Activated naive CD8-positive, alpha-beta T cell treated with anti-CD3 and anti-CD28 coated beads for 36 hours (primary cell): ENCODE measurements at places on chromosomes 12 and 14.

- peak overlapping the region; percentile 98 for H3K27ac ChIP-seq
- H3K4me3 ChIP-seq: peak overlapping the region; percentile 89
- DNase-seq: peak; percentile 11
- H3K4me1 ChIP-seq: peaks cover 89% of the 10 kb centered on the region
Observed at GRCh38 chr14:99257122-99257672, 14.8 kb downstream of the BCL11B start.

DNA sequence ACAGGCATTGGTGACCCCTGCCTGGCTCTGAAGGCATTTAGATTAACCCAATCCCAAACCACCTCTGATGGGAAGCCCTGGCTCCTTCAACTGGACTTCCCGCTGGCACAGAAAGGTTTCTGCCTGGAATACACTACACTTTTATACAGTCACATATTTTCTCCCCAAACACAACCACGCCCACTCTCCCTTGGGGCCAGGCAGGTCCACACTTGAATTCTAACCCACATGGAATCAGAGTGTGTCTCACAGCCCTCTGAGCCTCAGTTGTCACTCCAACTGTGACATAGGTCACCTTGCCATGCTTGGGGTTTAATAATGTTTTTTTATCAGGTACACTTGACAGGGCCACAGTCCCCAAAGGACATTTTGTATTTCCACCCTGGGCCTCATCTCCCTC is 368.6 kb downstream of the BCL11B start:
- H3K27me3 ChIP-seq: no peaks in the 10 kb centered on the region
- H3K27ac ChIP-seq: no peak overlapping the region
- no peak for DNase-seq
- peaks cover 3% of the 10 kb centered on the region for H3K4me1 ChIP-seq
- no peak overlapping the region for H3K4me3 ChIP-seq

DNA sequence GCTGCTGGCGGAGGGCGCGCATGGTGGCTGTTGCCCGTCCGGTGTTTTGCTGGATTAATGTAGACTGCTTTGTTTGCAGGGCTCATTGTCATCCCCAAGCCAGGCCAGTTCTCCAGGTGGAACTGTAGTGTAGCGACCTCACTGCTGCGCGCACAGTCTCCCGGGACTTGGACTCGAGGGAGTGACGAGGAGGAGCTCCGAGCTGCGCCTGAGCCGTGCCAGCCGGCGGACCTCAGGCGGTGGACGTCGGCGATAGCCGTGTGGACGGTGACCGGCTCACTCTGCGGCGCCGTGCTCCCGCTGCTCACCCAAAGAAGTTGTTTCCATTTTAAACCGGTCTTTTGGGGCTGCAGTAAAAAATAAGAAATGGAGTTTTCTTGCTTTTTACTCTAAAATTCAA is 82.2 kb downstream of the MOK start:
- H3K4me3 ChIP-seq: no peak overlapping the region
- H3K27ac ChIP-seq: no peak overlapping the region
- H3K36me3 ChIP-seq: peaks cover 3% of the 10 kb centered on the region
- no peaks in the 10 kb centered on the region for H3K27me3 ChIP-seq
- H3K4me1 ChIP-seq: peaks cover 11% of the 10 kb centered on the region

DNA sequence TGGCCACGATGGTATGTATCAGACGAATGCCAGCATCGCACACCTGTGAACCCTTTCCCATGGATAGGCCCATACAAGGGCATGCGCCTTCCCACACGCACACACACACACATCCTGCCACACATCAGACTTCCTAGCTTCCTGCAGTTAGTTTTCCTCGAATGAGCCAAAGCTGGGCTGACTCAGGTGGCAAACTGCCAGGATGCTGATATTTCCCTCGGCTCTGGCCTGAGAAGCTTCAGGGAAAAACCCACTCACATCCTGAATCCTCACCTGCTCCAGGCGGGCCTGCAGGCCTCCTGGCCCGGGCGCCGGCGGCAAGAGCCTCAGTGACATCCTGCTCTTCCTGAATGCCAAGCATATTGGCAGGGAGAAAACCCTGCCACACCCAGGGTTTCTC is 22.4 kb downstream of the CALM1 start:
- H3K4me1 ChIP-seq: peaks cover 2% of the 10 kb centered on the region
- H3K4me3 ChIP-seq: no peak overlapping the region
- no peaks in the 10 kb centered on the region for H3K27me3 ChIP-seq
- no peak for DNase-seq
- no peaks in the 10 kb centered on the region for H3K36me3 ChIP-seq

DNA sequence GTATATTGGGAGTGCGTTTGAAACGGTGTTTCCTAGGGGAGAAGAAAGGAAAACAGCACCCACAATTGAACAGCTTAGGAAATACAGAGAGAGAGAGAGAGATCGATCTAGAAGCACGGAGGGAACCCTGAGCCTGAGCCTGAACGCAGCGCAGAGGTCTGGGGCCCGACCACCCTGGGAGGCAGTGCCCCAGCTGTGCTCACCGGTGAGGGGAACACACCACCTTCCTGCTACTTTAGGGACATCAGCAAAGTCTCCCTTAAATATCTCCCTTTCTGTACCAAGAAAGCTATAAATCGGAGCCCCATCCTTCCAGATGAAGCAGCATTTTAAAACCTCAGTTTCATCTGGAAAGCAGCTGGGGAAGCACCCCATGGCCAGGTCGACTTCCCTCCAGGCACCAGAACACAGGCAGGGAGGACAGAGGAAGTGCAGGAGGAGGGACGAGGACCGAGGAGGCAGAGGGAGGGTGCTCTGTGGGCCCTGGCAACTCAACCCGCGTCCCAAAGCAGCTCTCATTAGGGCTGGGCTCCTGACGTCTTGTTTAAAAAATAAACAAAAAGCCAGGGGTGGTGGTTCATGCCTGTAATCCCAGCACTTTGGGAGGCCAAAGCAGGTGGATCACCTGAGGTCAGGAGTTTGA is 12.2 kb downstream of the RIMBP2 start:
- H3K27me3 ChIP-seq: peaks cover under 1% of the 10 kb centered on the region
- no peaks in the 10 kb centered on the region for H3K4me1 ChIP-seq
- H3K4me3 ChIP-seq: no peak overlapping the region
- H3K27ac ChIP-seq: no peak overlapping the region
- no peak for DNase-seq
- no peaks in the 10 kb centered on the region for H3K36me3 ChIP-seq

DNA sequence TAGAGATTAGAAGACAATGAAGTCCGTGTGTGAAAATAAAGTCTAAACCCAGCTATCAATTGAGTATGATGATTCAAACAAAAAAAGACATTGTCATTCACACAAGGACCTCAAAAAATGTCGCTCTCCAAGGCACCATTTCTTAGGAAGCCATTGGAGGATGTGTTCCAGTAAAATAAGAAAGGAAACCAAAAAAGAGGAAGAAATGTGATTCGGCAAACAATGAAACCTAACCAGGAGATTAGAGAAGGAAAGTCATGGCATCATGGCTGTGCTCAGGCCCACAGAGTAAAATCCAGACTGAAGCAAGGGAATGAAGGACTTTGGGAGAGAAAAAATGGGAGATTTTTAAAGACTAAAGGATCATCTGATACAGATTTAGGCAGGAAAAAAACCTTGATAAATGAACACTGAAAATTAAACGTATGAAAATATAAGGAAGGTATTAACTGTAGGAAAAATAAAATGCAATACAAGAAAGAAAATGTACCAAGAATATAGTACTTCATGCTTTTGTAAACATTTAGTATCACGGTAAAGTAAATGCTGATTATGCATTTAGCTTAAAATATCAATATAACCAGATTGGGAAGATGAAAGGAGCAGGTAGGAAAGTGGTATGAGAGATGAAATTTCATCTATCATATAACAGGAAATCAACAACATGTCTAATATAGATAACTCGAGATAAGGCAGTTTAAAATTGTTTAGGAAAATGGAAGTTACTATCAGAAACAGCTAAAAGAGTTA is 38.2 kb upstream of the MTHFD1 start:
- no peak overlapping the region for H3K4me3 ChIP-seq
- no peak overlapping the region for H3K27ac ChIP-seq
- H3K4me1 ChIP-seq: no peaks in the 10 kb centered on the region
- H3K27me3 ChIP-seq: no peaks in the 10 kb centered on the region
- DNase-seq: no peak

DNA sequence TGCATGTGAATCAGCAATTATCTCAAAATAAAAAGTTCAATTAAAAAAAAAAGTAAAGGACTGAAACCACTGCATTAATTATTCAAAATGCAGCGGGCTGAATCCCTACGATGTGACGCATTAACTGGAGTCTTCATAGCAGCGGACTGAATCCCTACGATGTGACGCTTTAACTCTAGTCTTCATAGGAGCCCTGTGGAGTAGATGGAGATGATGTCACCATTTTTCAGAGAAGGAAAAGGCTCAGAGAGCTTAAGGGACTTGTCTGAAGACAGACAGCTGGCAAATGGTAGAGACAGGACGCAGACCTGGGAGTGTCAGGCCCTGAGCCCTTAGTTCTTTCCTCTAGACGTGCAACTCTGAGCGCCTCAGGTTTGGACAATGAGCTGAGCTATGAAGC is 168.0 kb upstream of the MYL2 start:
- H3K36me3 ChIP-seq: no peaks in the 10 kb centered on the region
- peaks cover 12% of the 10 kb centered on the region for H3K4me1 ChIP-seq
- no peak overlapping the region for H3K4me3 ChIP-seq
- no peak overlapping the region for H3K27ac ChIP-seq
- no peaks in the 10 kb centered on the region for H3K27me3 ChIP-seq
- DNase-seq: no peak

- peaks cover 9% of the 10 kb centered on the region for H3K4me1 ChIP-seq
- peaks cover 10% of the 10 kb centered on the region for H3K27me3 ChIP-seq
- no peak for DNase-seq
- H3K27ac ChIP-seq: no peak overlapping the region
- H3K4me3 ChIP-seq: no peak overlapping the region
Observed at GRCh38 chr14:34223373-34224148, 238.5 kb downstream of the SPTSSA start.

GRCh38 chr12:131087302-131087818 is 133.7 kb downstream of the ADGRD1 start:
- no peak for DNase-seq
- no peak overlapping the region for H3K4me3 ChIP-seq
- no peak overlapping the region for H3K27ac ChIP-seq
- H3K36me3 ChIP-seq: no peaks in the 10 kb centered on the region

DNA sequence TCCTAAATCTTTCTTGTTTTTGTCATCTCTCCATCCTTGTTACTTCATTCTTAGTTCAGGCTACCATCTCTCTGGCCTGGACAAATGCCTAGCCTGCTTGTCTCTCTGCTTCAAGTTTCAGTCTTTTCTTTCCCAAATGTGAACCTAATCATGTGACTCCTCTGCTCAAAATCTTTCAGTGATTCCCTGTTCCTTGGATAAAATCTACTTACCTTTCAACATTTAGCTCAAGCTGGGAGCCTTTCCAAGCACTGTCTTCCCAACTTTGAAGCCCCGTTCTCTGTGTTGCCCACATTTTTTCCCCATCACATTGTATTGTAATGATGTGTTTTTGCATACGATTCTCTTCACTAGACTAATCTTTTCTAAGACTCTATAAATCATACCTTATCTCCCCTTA is 24.7 kb downstream of the SLC7A8 start:
- no peak overlapping the region for H3K27ac ChIP-seq
- H3K27me3 ChIP-seq: no peaks in the 10 kb centered on the region
- H3K36me3 ChIP-seq: no peaks in the 10 kb centered on the region
- peaks cover 15% of the 10 kb centered on the region for H3K4me1 ChIP-seq
- H3K4me3 ChIP-seq: no peak overlapping the region

- H3K4me3 ChIP-seq: peak overlapping the region; percentile 5
- DNase-seq: no peak
- H3K27me3 ChIP-seq: peaks cover 5% of the 10 kb centered on the region
- peaks cover 46% of the 10 kb centered on the region for H3K36me3 ChIP-seq
- no peak overlapping the region for H3K27ac ChIP-seq
Observed at GRCh38 chr14:22915886-22916521, 2.9 kb downstream of the RBM23 start.

- no peaks in the 10 kb centered on the region for H3K27me3 ChIP-seq
- no peak overlapping the region for H3K27ac ChIP-seq
- no peak overlapping the region for H3K4me3 ChIP-seq
- H3K36me3 ChIP-seq: peaks cover 8% of the 10 kb centered on the region
- H3K4me1 ChIP-seq: peaks cover 31% of the 10 kb centered on the region
- no peak for DNase-seq
Observed at GRCh38 chr14:64997108-64997794, 10.6 kb downstream of the FNTB start.

GRCh38 chr14:103805708-103806107 is 41.7 kb downstream of the PPP1R13B start:
- no peak for DNase-seq
- H3K36me3 ChIP-seq: no peaks in the 10 kb centered on the region
- H3K4me3 ChIP-seq: no peak overlapping the region
- H3K27me3 ChIP-seq: no peaks in the 10 kb centered on the region

DNA sequence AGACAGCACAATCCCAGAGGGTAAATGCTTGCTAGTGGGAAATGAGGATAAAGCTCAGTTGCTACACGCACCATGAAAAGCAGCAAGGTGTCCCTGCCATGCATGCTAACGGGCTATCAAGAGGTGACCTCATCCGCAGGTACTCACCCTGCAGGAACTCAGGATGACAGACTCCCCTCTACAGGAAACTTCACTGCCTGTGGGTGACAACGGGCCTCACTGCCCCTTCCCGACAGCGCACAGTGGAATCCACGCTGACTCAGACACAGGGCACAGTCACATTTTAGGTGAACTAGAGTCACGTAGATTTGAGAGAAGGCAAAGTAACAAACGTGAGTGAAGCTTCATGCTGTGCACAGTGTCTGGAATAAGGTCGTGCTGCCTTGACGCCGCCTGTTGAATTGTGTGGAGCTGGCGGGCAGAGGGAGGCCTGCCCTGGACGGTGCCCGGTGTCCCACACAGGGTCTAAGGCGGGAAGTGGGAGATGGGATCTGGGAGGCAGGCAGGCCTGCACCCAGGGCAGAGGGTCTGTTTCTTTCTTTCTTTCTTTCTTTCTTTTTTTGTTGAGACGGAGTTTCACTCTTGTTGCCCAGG is 331.8 kb downstream of the TMEM132D start:
- no peak overlapping the region for H3K27ac ChIP-seq
- no peaks in the 10 kb centered on the region for H3K4me1 ChIP-seq
- peaks cover 3% of the 10 kb centered on the region for H3K27me3 ChIP-seq
- no peak overlapping the region for H3K4me3 ChIP-seq

DNA sequence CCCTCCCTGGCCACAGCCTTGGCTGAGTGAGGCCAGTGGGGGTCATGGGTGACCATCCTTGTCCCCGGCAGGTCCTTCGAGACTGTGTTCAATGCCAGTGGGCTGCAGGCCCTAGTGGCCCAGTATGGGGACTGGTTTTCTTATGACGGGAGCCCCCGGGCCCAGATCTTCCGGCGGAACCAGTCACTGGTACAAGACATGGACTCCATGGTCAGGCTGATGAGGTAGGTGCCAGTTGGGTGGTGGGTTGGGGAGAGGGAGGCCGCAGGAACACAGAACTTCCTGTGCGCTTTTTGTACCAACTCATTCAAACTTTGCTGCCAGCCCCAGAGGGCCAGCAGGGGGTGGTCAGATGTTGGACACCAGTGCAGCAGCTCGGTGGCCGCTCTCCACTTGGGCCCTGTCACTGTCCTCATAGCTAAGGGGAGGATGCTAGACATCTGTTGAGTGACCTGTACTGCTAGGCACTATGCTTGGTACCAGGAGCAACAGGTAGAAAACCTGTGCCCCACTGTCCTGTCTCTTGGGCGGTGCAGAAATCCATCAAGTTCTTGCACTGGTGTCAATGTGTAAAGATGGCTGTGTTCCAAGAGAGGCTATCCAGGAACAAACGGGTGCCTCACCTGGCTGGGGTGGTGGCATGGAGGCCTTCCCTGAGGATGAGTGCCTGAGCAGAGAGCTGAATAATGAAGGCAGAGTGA is 16.7 kb downstream of the SDS start:
- no peak overlapping the region for H3K4me3 ChIP-seq
- no peaks in the 10 kb centered on the region for H3K27me3 ChIP-seq
- no peak overlapping the region for H3K27ac ChIP-seq
- no peaks in the 10 kb centered on the region for H3K4me1 ChIP-seq
- DNase-seq: no peak
- peaks cover 5% of the 10 kb centered on the region for H3K36me3 ChIP-seq
